ENCODE measurements at places on chromosomes 5 and 9.

DNA sequence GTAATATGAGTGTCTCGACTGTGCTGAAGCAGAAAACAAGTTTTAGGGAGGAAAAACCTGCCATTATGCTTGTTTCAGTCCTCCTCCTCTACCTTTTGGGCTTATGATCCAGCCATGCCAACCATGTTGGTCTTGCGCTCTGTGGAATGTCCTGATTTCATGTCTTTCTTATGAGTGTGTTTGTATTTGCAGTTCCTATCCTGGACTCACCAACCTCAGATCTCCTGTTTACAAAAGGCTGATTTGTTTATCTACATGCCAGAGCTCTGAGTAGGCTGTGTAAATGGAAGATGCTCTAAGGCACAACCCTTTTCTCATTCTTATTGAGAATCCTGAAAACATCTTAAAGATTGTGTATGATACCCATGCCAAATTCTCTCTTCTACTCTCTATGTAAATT, 138.6 kb downstream of the ARHGEF28 start:
- no peak for DNase-seq

DNA sequence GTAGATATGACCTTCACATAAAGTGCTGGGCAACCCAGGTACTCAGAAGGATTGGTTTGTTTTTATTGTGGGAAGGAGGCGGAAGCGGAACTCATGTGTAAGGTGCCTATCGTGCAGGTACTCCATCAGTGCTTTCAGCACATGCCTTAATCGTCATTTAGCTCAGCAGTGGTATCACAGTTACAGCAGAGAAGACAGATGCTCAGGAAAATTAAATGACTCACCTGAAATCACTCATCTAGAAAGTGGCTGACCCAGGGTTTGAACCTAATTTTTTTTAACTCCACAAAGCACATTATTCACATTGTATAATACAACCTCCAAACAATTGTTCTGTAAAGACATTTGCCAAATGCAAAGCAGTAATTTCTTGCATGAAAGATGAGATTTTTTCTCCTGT, 2.2 kb downstream of the C5orf46 start:
- DNase-seq = no peak

- no peak for DNase-seq
These were observed 134.5 kb downstream of the MED10 start for GRCh38 chr5:6243706-6244338.

- DNase-seq = no peak
These were observed 112.8 kb upstream of the SAP30L start for GRCh38 chr5:154333016-154333415.

DNA sequence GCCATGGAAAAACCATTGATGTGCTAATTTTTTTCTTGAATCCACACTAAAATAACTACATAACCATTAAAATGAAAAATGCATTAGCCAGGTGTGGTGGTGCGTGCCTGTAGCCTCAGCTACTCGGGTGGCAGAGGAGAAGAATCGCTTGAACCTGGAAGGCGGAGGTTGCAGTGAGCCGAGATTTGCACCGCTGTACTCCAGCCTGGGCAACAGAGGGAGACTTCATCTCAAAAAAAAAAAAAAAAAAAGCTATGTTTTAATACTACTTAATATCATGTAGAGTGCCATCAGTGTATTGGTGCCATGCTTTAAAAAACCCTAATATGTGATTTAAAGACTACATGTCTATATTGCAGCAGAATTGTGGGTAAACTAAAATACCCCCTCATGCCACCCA, 58.9 kb downstream of the NDFIP1 start:
- no peak for DNase-seq

- DNase-seq = no peak
These were observed 55.8 kb downstream of the PDE8B start for GRCh38 chr5:77266291-77266690.

DNA sequence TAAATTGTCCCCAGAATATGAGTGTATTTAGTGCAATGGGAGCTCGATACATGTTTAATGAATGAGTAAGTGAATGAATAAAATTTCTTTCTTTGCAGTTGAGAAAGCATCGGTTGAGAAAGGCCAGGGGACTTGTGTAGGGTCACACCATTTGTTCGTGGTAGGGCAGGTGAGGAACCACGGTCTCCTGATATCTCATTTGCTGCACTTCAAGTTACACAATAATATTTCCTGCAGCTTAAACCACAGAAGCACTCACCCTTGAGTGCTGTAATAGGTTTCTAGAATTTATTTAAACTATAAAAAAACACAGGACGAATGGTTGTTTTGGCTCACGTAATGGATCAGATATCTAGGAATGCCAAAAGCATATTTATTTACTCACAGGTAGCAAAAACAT, 429.8 kb downstream of the SPATA31D1 start:
- no peak for DNase-seq

DNA sequence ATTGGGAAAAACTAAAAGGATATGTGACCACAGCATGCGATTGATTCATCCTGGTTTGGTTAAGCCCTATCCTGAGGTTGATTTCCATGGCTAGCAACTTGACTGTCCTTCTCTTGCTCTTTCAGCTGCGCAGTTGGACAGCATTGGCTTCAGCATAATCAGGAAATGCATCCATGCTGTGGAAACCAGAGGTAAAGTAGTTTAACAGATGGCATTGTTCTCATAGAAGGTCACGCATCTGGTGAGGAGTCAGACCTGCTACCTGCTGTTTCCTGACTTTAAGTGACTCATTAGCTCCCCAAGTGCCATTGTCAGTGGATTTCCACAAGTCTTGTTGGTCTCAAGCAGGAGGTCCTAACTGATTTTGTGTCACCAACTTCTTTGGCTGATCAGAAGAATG, 266.9 kb downstream of the ARHGAP26 start:
- peak; percentile 55 for DNase-seq

DNA sequence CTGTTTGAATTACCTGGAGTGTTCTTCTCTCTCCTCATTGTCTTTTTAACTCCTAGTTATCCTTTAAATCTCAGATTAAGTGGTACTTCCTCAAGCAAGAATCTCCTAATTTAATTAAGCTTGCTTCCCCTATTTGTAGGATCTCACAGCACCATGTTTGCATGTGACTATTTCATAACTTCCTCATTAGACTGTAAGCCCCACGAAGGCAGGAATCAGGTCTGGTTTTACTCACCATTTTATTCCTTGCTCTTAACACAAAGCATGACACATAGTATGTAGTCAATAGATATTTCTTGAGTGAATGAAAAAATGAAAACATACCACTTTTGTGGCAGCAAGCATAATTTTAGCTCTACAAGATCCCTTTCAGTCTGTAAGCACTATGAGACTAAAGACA, 1.3 kb upstream of the ERMP1 start:
- DNase-seq = no peak
